Kidney epithelial cell (primary cell): ENCODE measurements at places on chromosomes 11 and 22. TPM values are rescaled to one million over a fixed set of nuclear protein-coding genes. Genes with fewer than 3 reads are reported as not detected.

PICALM gene
- 291 and 294 TPM in 2 replicates for total RNA-seq

KRTAP5-3 gene
- not detected in 2 replicates for total RNA-seq

MYO18B gene
- total RNA-seq, result not detected in 2 replicates

PRG3 gene
- not detected in 2 replicates for total RNA-seq

TOLLIP gene
- total RNA-seq, result 55.3 and 68.0 TPM in 2 replicates

SHANK3 gene
- total RNA-seq, result 3.8 and 6.0 TPM in 2 replicates

TH gene
- total RNA-seq, result not detected in 2 replicates

RASD2 gene
- 0.04 and 1.4 TPM in 2 replicates for total RNA-seq
